ENCODE measurements at places on chromosomes 16 and 17.

GRCh38 chr16:11165349-11165748 is 90.7 kb downstream of the SOCS1 start:
- DNase-seq, result no peak

DNA sequence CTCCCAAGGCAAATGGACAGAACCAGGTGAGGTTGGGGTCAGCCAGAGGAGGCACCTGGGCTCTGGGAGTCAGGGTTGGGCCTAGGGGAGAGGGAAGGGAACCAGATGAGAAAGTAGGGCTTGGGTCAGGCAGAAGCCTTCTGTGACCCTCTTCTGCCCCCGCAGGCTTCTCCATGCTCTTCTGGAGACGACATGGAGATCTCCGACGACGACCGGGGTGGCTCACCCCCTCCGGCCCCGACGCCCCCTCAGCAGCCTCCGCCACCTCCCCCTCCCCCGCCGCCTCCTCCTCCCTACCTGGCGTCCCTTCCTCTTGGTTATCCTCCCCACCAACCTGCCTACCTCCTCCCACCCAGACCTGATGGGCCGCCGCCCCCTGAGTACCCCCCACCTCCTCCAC is 7.9 kb downstream of the SETD1A start:
- no peak for DNase-seq

DNA sequence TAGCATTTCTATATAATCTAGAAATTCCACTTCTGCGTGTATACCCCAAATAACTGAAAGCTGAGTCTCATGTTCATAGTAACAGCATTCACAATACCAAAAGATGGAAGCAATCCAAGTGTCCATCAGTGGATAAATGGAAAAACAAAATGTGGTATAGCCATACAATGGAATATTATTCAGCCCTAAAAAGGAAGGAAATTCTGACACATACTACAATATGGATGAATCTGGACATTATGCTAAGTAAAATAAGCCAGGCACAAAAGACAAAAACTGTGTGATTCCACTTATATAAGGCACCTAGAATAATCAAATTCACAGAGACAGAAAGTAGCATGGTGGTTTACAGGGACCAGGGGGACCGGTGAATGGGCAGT is 20.4 kb downstream of the HOXB1 start:
- no peak for DNase-seq

- DNase-seq, result no peak
Observed at GRCh38 chr16:48335961-48336360, 49.3 kb downstream of the SIAH1 start.

Measured in progenitor cell of endocrine pancreas (in vitro differentiated cells).